ENCODE measurements at places on chromosomes 2 and 18. TPM values are rescaled to one million over a fixed set of nuclear protein-coding genes. Genes with fewer than 3 reads are reported as not detected.

TDRD15 gene
- not detected for polyA plus RNA-seq

TSPYL6 gene
- polyA plus RNA-seq: not detected

UGGT1 gene
- 9.6 TPM for polyA plus RNA-seq

SERPINB11 gene
- not detected for polyA plus RNA-seq

ANKRD62 gene
- polyA plus RNA-seq: not detected

XIRP2 gene
- polyA plus RNA-seq: not detected

RGPD4 gene
- not detected for polyA plus RNA-seq

AFF3 gene
- polyA plus RNA-seq: 1.2 TPM

PPP1R1C gene
- not detected for polyA plus RNA-seq

DNAJB2 gene
- 5.9 TPM for polyA plus RNA-seq

MEP1B gene
- polyA plus RNA-seq: not detected

- no peaks in the 10 kb centered on the region for H3K36me3 ChIP-seq
- no peaks in the 10 kb centered on the region for H3K4me1 ChIP-seq
- H3K4me3 ChIP-seq: no peak overlapping the region
- H3K27me3 ChIP-seq: no peaks in the 10 kb centered on the region
Observed at GRCh38 chr2:165054652-165055051, 99.3 kb upstream of the SLC38A11 start.

- no peaks in the 10 kb centered on the region for H3K27me3 ChIP-seq
- no peaks in the 10 kb centered on the region for H3K4me1 ChIP-seq
- no peak overlapping the region for H3K4me3 ChIP-seq
- H3K36me3 ChIP-seq: peaks cover 62% of the 10 kb centered on the region
Observed at GRCh38 chr2:37262522-37262921, 31.1 kb downstream of the NDUFAF7 start.

DNA sequence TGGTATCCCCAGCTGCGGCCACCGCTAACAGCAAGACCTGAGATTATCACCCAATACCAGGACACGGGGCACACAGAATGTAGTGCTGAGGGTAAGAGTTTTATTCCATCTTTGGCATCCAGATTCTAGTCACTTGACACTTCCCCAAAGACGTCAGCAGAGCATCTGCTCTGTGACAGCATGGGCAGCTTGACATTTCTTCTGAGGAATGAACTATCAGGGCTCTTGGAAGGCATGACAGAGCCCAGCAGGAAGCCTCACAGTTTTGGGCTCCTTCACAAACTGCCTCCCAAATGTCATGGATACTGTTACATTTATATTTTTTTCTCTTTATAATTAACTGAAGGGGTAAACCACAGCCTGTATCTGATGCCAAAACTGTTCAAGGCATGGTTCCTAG, 1010.7 kb downstream of the TDRD15 start:
- no peaks in the 10 kb centered on the region for H3K36me3 ChIP-seq
- H3K27ac ChIP-seq: no peak overlapping the region
- DNase-seq: no peak
- no peaks in the 10 kb centered on the region for H3K27me3 ChIP-seq

- peak overlapping the region; percentile 73 for H3K4me3 ChIP-seq
- H3K27me3 ChIP-seq: no peaks in the 10 kb centered on the region
- DNase-seq: no peak
- H3K4me1 ChIP-seq: peaks cover 85% of the 10 kb centered on the region
Observed at GRCh38 chr2:127637725-127638252, 8.2 kb upstream of the GPR17 start.

DNA sequence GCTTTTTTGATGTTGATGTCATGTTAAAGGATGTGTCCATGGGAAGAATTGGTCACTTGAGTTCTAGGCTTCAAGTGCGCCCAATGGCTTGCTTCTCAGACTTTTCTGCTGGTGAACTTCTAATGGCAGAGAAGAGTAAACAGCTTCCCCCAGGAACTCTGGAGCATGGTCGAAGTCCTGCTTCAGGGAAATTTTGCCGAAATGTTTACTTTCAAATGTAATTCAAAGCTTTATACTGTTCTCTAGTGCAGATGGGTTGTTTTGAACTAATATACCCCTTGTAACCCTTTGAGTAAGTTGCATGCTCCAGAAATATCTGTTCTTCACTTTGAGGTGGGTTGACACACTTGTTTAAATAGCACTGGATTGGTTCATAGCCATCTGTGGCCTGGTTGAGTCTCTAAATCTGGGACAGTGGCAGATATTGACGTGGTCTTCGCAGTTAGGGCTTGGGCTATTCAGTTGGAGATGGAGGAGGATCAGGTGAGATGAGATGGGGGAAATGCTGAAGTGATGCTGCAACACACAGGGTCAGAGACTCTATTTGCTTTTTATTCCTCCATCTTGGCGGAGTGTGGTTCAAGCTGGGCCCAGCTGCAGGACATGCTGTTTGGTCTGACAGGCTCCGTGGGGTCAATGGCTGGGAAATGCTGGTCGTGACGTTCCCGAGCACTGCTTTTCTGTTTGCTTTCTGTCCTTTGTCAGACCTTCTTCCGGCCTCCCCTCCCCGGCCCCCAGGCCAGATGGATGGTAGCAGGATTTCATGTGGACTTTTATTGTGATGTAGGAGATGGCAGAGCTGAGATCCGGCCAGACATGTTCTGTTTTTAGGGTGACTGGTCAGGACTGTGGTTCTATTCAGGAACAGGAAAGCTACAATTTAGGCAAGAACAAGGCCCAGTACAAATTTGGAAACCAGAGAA, 35.9 kb downstream of the MYO1B start:
- no peak for DNase-seq
- H3K4me3 ChIP-seq: no peak overlapping the region
- no peaks in the 10 kb centered on the region for H3K36me3 ChIP-seq
- H3K4me1 ChIP-seq: no peaks in the 10 kb centered on the region
- H3K27me3 ChIP-seq: peaks cover 6% of the 10 kb centered on the region

DNA sequence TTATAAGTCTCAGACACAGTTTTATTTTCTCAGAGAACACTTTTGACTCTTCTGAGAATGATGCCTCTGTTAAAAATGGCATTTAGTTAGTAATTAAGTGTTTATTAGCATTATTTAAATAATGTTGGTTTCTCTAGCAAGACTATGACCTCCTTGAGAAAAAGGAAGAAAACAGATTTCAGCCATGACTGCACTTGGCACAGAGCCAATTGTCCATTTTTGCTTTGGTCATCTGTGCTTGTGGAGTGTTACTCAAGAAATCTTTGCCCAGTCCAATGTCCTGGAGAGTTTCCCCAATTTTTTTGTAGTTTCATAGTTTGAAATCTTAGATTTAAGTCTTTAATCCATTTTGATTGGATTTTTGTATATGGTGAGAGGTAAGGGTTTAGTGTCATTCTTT, 1229.4 kb upstream of the FAM98A start:
- H3K27ac ChIP-seq: no peak overlapping the region
- no peaks in the 10 kb centered on the region for H3K27me3 ChIP-seq
- no peak for DNase-seq
- H3K36me3 ChIP-seq: no peaks in the 10 kb centered on the region
- no peak overlapping the region for H3K4me3 ChIP-seq

GRCh38 chr2:16248571-16249105, 308.3 kb downstream of the MYCN start:
- H3K27ac ChIP-seq: no peak overlapping the region
- no peaks in the 10 kb centered on the region for H3K4me1 ChIP-seq
- peaks cover 3% of the 10 kb centered on the region for H3K27me3 ChIP-seq

GRCh38 chr2:226136739-226137138, 662.9 kb downstream of the IRS1 start:
- DNase-seq: no peak
- H3K36me3 ChIP-seq: no peaks in the 10 kb centered on the region
- H3K4me1 ChIP-seq: peaks cover 10% of the 10 kb centered on the region
- no peak overlapping the region for H3K4me3 ChIP-seq
- peaks cover 30% of the 10 kb centered on the region for H3K27me3 ChIP-seq
- H3K27ac ChIP-seq: no peak overlapping the region

- no peak for DNase-seq
- H3K36me3 ChIP-seq: no peaks in the 10 kb centered on the region
- peaks cover 6% of the 10 kb centered on the region for H3K4me1 ChIP-seq
- no peak overlapping the region for H3K27ac ChIP-seq
Observed at GRCh38 chr2:95300450-95300849, 3.3 kb downstream of the KCNIP3 start.

DNA sequence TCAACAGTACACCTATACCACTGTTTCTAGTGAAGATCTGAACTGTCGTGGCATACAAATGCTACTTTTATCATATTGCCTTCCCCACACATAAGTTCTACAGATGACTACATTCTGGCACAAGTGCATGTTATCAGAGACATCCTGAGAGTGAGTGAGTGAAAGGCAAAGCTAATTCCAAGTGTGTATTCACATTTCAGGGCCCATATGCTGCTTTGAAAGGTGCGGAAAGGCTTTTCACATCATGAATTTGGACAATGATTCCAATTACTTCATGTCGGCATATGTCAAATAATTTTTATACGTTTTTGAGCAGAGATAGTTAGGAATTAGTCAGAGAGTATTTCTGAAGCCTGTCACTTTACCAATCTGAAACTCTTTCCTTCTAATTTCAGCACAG, 101.7 kb downstream of the GAREM1 start:
- H3K36me3 ChIP-seq: no peaks in the 10 kb centered on the region
- H3K4me3 ChIP-seq: no peak overlapping the region
- H3K27ac ChIP-seq: no peak overlapping the region
- H3K4me1 ChIP-seq: no peaks in the 10 kb centered on the region

DNA sequence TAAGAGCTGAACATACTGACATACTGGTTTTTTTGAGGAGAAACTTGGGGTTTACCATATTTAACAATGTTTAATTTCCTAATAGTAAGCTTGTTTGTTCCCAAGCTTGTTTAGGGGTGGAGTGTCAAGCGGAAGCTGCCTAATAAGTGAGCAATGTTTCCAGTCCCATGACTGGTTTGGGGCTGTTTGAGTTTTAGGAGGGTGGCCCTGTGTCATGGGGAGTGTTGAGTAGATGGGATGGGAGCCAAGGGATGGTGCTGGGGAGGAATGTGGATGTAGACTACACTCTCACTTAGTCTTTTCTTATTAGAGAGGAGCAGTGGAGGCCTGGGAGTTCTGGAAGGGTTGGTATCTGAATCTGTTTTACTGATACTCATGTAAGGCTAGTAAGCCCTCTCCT, 128.5 kb downstream of the TANC1 start:
- H3K27me3 ChIP-seq: no peaks in the 10 kb centered on the region
- no peak for DNase-seq
- no peak overlapping the region for H3K27ac ChIP-seq
- no peak overlapping the region for H3K4me3 ChIP-seq

DNA sequence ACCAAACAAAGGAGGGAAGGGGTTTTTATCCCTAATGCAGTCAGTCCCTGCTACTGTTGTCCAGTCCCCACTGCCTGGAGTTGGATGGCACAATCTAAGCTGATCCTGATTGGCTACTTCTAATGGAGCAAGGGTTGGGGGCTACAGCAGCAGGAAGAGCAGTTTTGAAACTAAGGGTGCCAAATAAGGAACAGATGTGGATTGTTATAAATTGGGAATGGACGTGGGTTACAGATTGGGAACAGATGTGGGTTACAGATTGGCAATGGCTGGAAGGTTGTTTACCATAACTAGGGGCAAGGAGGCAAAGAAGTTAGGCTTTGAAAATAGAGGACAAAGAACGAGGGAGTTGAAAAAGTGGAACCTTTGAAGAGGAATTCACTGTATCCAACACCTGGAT, 16.0 kb upstream of the PROM2 start:
- no peak overlapping the region for H3K27ac ChIP-seq
- H3K36me3 ChIP-seq: peaks cover 5% of the 10 kb centered on the region
- H3K4me3 ChIP-seq: no peak overlapping the region
- H3K4me1 ChIP-seq: no peaks in the 10 kb centered on the region
- H3K27me3 ChIP-seq: peaks cover 11% of the 10 kb centered on the region

GRCh38 chr2:74821177-74822126, 12.5 kb upstream of the HK2 start:
- peaks cover 10% of the 10 kb centered on the region for H3K4me1 ChIP-seq
- no peak overlapping the region for H3K27ac ChIP-seq
- no peaks in the 10 kb centered on the region for H3K36me3 ChIP-seq
- no peak overlapping the region for H3K4me3 ChIP-seq

DNA sequence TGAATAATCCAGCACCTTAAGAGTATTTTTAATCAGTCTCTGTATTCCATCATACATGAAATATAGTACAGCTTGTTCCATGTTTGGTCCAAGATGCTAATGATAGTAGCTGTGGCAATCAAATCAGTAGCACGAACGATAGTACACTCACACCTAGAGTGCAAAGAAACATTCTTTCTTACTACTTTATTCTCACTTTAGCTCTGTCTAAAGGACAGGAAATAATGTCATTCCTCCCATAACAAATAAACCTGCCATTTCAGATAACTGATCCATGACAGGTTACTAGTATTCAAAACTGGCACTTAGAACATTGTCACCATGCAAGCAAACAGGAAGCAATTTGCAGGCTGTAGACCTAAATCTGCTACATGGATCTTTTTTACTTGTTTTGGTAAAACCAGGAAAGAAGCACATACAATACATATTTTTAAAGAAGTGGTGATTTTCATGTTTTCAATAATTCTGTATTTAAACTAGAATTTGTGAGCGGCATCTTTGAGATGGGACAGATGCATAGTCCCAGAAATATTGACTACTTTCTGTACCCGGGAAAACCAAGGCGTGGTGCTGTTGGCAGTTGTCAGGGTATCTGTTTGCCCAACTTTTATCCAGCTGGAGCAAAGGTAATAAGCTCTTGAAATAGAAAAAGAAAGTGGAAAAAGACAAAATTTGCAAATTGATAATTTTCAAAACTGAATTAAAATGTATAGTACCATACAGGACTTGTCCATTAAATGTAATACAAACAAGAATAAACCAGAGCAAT, 49.5 kb downstream of the IKZF2 start:
- peaks cover 6% of the 10 kb centered on the region for H3K4me1 ChIP-seq
- no peaks in the 10 kb centered on the region for H3K27me3 ChIP-seq
- H3K4me3 ChIP-seq: peak overlapping the region; percentile 52

DNA sequence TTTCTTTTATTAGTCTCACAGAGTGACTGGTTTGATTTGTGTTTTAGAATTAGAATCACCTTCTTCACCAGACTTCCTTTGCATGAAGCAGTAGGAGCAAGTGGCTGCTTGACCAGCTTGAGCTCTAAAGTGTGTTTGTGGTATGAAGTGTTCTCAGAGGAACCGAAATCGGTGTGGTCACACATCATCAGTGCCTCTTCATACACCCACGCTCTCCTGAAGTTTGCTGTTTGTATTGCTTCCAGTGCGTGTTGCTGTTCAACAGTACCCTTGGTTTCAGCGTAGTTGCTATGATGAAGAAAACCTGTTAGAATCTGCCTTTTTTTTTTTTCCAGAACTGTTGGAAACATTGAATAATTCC, 77.9 kb downstream of the LIMS1 start:
- DNase-seq: no peak
- H3K27me3 ChIP-seq: no peaks in the 10 kb centered on the region
- no peak overlapping the region for H3K27ac ChIP-seq

DNA sequence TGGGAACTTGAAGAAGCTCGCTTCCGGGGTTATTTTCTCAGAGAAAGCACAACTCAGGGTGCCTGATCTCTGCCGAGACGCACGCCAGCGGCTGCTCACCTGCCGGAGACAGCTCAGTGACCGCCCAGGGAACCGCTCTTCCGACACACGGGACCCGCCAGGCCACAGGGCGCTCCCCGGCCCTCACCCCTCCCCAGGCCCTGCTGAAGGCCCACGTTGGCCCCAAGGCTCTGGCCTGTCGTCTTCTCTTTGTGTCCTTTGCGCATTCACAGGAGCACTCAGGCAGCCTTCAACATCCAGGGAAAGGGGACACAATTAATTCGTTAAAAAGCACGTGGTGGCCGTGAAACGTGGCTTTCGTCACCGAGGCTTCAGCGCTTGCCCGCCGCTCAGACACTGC, 276.3 kb upstream of the SALL3 start:
- H3K4me3 ChIP-seq: no peak overlapping the region
- peaks cover 45% of the 10 kb centered on the region for H3K27me3 ChIP-seq
- peaks cover 4% of the 10 kb centered on the region for H3K4me1 ChIP-seq
- H3K27ac ChIP-seq: peak overlapping the region; percentile 35
- peaks cover 12% of the 10 kb centered on the region for H3K36me3 ChIP-seq

Data from naive thymus-derived CD8-positive, alpha-beta T cell (primary cell).